ENCODE measurements at places on chromosomes 4 and X.
A peak's percentile ranks its signal among the peaks of the same experiment; 100 is the strongest.

DNA sequence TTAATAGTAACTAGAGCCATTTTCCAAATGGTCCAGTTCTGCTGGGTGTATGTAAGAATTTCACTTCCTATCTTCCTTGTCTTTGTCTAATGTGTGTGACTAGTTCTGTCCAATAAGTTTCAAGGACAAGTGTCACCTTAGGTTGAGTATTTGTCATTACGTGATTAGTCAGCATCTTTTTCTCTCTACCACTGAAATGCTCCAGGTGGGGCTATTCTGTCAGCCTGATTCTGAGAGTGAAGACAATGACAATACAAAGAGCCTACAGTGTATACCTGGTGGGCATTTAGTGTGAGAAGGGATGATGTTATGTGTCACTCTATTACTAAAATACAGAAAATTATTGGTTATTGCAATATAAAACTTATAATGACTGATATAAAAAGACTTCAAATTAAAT, 876.3 kb downstream of the C4orf33 start:
- DNase-seq = no peak

DNA sequence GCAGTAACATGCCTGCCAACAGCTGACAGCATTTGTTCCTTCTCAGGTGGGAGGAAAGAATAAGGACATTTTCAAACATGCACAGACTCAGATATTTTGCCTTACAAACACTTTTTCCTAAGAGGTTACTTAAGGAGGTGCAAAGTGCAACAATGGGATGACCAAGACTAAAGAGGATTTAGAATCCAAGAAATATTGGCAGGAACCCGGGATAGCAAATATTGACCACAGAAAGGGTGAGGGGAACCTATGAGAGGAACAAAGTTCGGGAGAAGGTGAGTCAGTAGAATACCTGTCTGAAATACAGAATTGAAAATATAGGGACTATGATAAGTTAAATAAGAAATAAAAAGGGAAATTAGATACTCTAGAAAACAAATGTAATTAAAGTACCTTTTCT, 321.9 kb upstream of the EMCN start:
- DNase-seq = no peak

GRCh38 chr4:48121180-48121579, 12.9 kb downstream of the TXK start:
- DNase-seq = no peak

DNA sequence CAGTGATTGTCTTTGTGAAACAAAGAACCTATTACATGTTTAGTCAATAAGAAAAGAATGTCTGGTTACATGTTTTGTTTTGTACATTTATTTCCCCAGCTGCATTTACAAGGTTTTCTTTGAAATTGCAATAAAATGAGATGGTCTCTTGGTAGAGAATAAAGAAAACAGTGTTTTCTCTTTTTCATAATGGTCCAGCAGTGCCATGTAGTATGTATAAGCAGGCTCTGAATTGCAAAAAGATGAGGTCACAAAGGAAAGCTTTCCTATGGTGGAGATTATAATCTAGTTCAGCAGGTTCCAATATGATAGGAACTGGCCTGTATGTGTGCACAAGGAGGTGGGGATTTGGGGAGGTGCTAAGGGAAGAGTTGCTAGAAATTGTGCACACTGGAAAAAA, 1417.3 kb downstream of the STIM2 start:
- DNase-seq = no peak

DNA sequence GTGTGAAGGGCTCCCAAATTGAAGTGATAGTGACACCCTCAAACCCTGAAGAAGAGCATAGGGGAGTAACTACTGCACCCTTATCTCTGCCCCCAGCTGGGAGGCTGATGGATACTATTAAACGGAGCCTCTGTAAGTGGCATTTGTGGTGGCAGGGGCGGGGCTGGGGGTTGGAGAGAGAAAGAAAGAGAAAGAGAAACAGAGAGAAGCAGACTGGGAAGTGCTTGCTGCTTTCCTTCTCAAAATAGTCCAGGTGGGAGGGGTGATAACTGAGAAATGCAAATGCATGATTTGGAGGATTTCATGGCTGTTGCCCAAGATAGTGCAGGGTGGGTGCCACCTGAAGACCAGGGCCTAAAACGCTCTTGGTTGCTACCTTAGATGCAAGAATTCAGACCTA, 253.5 kb upstream of the GATB start:
- DNase-seq = peak; percentile 36

DNA sequence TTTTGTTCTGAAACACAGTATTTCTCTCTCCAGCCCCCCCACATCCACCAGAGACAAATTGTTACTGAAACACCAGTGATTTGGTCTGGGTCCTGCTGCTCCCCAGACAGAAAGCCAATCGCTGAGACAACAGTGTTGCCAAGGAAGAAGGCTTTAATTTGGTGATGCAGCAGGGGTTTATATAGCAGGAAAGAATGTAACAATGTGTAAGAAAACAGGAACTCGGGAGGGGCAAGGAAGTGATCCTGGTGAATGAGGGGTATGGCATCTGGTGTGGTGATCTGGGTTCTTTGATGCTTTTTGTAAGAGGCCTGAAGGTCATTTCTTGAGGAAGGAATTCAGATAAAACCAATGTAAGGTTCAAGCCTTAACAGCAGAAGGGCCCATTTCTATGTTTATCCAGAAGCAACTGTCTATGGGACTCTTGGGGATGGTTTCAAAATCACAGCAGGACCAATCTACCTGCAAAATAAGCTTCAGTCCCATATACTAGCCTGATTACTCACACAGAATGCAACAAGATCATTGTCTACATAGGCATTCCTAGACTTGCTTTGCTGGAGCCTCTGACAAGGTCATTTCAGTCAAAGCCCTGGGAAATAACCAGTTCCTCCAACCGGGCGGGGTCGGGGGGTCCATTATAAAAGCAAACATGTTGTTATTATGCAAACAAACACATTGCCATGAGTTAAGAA, 445.2 kb upstream of the ZFP42 start:
- DNase-seq = no peak

DNA sequence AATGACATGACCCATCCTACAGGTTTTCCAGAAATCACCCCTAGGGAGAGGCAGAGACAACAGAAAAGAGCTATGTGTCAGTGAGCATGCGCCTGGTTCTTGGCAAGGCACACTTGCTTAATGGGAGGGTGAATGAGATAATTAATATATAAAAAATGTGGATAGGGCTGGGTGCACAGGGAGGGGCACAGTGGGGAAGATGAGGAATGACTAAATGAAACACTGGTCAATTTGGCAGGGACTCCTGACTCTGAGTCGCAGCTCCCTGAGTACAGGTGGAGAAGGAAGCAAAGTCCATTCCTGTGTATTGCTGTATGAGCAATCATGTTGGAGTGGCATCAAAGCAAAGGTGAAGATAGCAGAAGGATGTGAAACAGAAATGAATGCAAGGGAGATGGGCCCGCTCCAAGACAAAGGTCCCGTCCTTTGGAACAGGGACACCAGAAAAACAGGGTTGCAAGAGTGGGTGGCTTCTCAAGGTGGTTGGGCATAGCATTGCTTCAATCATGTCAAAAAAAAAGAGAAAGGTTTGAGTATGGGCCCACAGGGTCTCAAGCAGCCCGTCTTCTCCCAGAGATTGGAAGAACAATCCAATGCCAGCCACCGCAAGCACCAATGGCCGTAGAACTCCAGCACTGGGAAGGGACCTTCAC, 278.4 kb upstream of the AGTR2 start:
- DNase-seq = no peak

GRCh38 chr4:24003926-24004325, 114.1 kb upstream of the PPARGC1A start:
- DNase-seq = no peak

GRCh38 chr4:13543839-13544605, at the start of gene NKX3-2:
TSS of gene NKX3-2 (minus strand) at chr4:13544508. CDS start at chr4:13544414, 94 bp downstream.
- DNase-seq = no peak

DNA sequence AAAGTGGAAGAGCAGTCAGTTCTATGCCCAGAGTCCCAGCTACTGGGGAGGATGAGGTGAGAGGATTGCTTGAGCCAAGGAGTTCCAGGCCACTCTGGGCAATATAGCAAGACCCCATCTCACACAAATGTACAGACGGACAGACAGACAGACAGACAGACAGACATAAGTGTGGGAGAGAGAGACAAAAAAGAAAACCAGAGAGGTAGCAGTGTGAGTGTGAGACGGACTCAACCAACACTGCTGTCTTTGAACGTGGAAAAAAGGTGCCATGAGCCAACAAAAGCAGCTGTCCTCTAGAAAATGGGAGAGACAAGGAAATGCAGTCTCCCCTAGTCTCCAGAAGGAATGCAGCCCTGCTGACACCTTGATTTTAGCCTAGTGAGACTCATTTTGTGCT, 18.2 kb upstream of the RPL34 start:
- no peak for DNase-seq

All from GM19239 (cell line).